Effector memory CD8-positive, alpha-beta T cell (primary cell): ENCODE measurements at places on chromosomes 1 and 21.

DNA sequence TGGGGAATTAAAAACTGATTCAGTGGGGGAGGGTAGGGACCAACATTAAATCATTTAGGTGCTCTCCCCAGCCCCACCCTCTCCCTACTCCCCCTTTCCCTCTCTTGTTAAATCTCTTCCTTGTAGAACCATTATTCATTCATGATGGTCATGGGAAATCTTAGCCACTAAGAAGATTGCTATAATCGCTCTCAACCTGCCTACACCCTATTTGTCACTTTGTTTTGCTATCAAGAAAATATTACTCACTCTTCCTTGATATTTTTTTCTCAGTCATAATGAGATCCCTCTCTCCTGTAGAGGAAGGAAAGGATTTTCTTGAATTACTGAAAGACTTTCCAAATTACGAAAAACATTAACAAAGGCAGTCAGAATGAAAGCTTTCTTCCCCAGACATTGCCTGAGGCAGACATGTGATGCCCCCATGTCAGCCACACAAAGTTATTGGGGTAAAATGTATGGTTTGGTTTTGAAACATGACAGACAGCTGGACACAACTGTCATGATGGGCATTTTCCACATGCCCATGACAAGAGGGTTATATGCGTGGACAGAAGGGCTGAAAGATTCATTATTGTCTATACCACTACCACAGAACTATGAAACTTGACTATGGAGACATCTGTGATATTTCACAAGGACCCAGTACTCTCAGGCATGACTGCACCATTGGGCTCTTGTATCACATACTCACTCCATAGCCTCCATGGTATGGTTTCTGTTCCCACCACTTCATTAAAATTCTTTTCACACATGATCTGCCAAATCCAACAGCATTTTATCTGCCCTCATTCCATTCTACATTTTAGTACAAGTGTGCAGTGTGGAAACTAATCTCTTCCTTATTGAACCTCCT lies 420.1 kb downstream of the DISC1 start:
- no peaks in the 10 kb centered on the region for H3K4me1 ChIP-seq
- H3K27me3 ChIP-seq = peaks cover 27% of the 10 kb centered on the region
- no peak overlapping the region for H3K27ac ChIP-seq
- H3K4me3 ChIP-seq = no peak overlapping the region
- no peaks in the 10 kb centered on the region for H3K36me3 ChIP-seq

DNA sequence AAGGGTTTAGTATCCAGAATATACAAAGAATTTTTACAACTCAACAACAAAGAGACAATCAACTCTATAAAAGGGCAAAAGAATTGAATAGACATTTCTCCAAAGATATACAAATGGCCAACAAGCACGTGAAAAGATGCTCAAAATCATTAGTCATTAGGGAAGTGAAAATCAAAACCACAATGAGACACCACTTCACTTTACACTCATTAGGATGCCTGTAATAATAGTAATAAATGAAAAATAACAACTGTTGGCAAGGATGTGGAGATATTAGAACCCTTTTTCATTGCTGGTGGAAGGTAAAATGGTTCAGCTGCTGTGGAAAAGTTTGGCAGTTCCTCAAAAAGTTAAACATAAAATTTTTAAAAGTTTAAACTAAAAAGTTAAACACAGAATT lies 7.0 kb upstream of the ABCD3 start:
- no peaks in the 10 kb centered on the region for H3K4me1 ChIP-seq
- no peak overlapping the region for H3K4me3 ChIP-seq
- H3K36me3 ChIP-seq = no peaks in the 10 kb centered on the region
- DNase-seq = no peak
- H3K27ac ChIP-seq = no peak overlapping the region

DNA sequence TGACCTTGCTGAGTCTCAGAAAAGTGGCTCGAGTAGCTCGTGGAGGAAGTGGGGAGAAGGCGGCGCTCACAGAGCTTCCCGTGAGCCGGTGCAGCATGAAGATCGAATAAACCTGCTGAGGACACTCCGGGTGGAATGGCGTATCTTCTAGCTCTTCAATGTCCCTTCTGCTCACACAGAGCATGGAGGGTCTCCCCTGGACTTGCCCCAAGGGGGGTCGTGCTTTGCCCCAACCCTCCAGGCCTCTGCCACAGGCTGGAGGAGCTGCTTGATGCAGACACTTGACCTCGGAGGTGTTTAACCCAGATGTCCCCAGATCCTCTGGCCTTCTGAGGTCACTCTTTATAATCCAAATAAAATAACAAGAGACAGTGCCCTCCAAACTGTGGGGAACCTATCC lies 2.2 kb upstream of the KRTAP10-12 start:
- H3K27ac ChIP-seq = peak overlapping the region; percentile 24
- DNase-seq = no peak
- H3K4me1 ChIP-seq = peaks cover 18% of the 10 kb centered on the region
- H3K27me3 ChIP-seq = peaks cover 31% of the 10 kb centered on the region
- no peaks in the 10 kb centered on the region for H3K36me3 ChIP-seq

DNA sequence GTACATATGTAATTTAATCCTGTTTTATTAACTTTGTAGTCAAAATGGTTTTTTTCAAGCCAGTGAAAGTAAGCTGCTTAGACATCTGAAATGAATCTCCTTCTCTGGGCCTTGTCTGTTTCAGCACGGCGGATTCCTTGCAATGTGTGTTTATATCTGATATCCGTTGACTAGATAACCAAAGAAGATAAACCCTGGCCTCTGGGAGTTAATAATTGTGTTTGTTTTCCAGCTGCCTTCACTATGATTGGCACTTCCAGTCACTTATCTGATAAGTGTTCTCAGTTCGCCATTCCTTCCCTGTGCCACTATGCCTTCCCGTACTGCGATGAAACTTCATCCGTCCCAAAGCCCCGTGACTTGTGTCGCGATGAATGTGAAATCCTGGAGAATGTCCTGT lies 63.5 kb upstream of the UBE2U start:
- H3K4me3 ChIP-seq = no peak overlapping the region
- H3K27ac ChIP-seq = no peak overlapping the region
- H3K27me3 ChIP-seq = peaks cover 19% of the 10 kb centered on the region
- H3K36me3 ChIP-seq = no peaks in the 10 kb centered on the region

- H3K27me3 ChIP-seq = peaks cover 8% of the 10 kb centered on the region
- H3K4me1 ChIP-seq = peaks cover 9% of the 10 kb centered on the region
- DNase-seq = no peak
- no peaks in the 10 kb centered on the region for H3K36me3 ChIP-seq
- H3K27ac ChIP-seq = no peak overlapping the region
- no peak overlapping the region for H3K4me3 ChIP-seq
These were observed 24.5 kb upstream of the GNPAT start for GRCh38 chr1:231216498-231216897.

DNA sequence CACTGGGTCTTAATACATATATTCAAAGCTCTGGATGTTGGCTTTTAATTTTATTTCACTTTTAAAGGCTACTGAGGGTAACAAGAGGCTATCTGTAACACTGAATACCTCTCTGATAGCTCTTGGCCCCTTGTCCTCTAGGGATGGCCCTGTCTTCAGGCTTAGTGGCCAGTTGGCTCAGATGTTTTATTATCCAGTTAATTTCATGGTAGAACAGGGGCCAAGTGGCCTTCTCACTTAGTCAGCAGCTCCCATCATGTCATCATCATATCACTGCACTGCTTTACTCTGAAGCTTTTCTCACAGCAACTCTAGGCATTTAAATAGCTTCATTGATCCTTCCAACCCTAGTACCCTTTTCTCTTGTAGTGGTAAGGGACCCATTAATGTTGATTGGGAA lies 40.2 kb upstream of the MACF1 start:
- no peak overlapping the region for H3K4me3 ChIP-seq
- no peaks in the 10 kb centered on the region for H3K36me3 ChIP-seq
- H3K4me1 ChIP-seq = no peaks in the 10 kb centered on the region
- no peak overlapping the region for H3K27ac ChIP-seq

GRCh38 chr21:16438761-16439160 lies 709.0 kb downstream of the USP25 start:
- no peak for DNase-seq
- no peak overlapping the region for H3K4me3 ChIP-seq
- H3K36me3 ChIP-seq = no peaks in the 10 kb centered on the region
- no peak overlapping the region for H3K27ac ChIP-seq
- no peaks in the 10 kb centered on the region for H3K27me3 ChIP-seq

DNA sequence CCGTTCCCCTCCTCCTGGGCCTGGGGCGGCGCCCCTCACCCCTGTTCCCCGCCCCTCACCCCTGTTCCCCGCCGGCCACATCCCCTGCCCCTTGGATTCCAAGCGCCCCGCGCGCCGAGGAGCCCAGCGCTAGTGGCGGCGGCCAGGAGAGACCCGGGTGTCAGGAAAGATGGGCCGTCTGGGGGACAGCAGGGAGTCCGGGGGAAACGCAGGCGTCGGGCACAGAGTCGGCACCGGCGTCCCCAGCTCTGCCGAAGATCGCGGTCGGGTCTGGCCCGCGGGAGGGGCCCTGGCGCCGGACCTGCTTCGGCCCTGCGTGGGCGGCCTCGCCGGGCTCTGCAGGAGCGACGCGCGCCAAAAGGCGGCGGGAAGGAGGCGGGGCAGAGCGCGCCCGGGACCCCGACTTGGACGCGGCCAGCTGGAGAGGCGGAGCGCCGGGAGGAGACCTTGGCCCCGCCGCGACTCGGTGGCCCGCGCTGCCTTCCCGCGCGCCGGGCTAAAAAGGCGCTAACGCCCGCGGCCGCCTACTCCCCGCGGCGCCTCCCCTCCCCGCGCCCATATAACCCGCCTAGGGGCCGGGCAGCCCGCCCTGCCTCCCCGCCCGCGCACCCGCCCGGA lies at the start of gene TP73:
Gene TP73, plus strand, starts transcription at position 587 of the 618 bp plus-strand sequence. CDS start 29,850 bp downstream, outside the sequence.
- no peak within 1 kb of the TSS for H3K27ac ChIP-seq
- peak within 1 kb of the TSS; percentile 66 for H3K4me3 ChIP-seq
- H3K36me3 ChIP-seq = peaks cover 9% of the 10 kb centered on the region
- H3K4me1 ChIP-seq = peaks cover 29% of the 10 kb centered on the region

DNA sequence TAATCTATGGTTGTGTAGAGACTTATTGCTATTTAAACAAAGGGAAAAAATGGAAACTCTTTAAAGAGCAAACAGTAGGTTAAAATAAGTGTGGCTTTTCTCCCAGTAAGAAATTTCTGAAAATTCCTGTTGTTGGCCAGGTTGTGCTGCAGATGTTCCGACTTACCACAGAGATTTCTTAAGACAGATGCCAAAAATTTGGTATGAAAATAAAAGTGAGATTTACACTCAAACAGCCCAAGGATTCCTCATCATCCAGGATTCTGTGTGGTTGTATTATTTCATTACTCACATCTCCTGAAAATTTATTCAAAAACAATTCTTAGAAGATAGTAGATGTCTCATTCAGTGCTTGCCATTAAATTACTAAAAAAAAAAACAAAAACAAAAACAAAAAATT lies 296.7 kb upstream of the PTBP2 start:
- no peak overlapping the region for H3K27ac ChIP-seq
- no peak overlapping the region for H3K4me3 ChIP-seq
- H3K27me3 ChIP-seq = no peaks in the 10 kb centered on the region
- H3K36me3 ChIP-seq = no peaks in the 10 kb centered on the region

- no peak overlapping the region for H3K27ac ChIP-seq
- H3K4me1 ChIP-seq = no peaks in the 10 kb centered on the region
- H3K27me3 ChIP-seq = peaks cover 24% of the 10 kb centered on the region
- peak; percentile 7 for DNase-seq
- H3K4me3 ChIP-seq = no peak overlapping the region
These were observed 113.7 kb upstream of the SLC35F3 start for GRCh38 chr1:233790662-233791371.

DNA sequence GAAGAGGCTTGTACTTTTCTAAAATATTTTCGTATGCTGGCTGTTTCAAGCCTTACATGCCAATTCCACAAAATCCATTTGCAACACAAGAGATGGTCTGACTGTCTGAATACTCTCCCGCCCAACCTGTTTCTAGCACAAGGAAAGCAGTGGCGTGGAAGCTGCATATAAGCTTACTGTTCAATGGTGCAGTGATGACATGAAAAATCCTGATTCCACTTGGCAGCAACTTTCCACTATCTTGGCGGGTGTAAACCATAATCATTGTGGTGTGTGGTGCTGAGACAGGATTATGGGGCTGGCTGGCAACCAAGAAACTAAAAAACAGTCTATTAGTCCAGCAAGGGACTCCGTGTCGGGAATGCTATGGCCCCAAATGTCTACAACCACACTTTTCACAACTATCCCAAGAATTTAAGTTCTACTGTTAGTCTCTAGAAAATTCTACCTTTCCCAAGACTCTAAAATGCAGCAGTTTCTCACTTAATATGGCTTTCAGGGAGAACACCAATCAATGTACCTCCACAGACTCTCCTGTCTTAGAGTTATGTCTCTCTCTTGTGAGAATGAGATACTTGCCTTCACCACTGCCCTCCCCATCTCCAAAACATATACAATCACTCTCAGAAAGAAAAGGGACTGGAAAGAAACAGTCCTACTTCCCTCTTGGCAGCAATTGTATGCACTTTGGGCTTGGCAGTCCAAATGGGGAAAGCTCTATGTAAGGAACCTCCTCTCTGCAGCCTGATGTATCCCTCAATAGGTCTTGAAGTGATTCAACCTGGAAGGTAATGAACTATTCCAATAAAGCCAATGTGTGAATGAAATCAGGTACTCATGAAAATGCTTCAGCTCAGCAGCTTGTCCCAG lies 9.5 kb downstream of the COLGALT2 start:
- no peaks in the 10 kb centered on the region for H3K36me3 ChIP-seq
- H3K27me3 ChIP-seq = no peaks in the 10 kb centered on the region
- no peak overlapping the region for H3K27ac ChIP-seq

- H3K4me1 ChIP-seq = peaks cover 6% of the 10 kb centered on the region
- no peak overlapping the region for H3K27ac ChIP-seq
- H3K36me3 ChIP-seq = peaks cover 4% of the 10 kb centered on the region
- no peak for DNase-seq
- H3K27me3 ChIP-seq = no peaks in the 10 kb centered on the region
- H3K4me3 ChIP-seq = no peak overlapping the region
These were observed 73.7 kb downstream of the LRRC8D start for GRCh38 chr1:89894210-89895201.

- no peak for DNase-seq
- no peaks in the 10 kb centered on the region for H3K27me3 ChIP-seq
- no peaks in the 10 kb centered on the region for H3K36me3 ChIP-seq
These were observed 538.8 kb upstream of the CXADR start for GRCh38 chr21:16974060-16974459.

DNA sequence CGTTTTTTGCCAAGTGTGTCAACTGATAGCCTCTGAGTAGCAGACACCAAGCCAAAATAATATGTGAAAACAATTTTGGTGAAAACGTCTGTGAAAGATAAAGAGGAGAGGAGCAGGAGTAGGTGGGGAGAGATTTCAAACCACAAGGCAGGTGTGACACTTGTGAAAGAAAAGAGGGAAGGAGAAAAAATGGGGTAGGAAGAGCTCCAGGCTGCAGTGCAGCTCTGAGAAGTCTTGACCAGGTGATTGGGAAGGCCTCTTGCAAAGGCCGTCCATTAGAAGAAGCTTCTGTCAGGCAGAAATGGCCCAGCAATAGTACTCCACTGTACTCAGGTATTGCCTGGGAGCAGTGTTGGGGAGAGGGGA lies 10.6 kb upstream of the RAVER2 start:
- no peak for DNase-seq
- no peaks in the 10 kb centered on the region for H3K4me1 ChIP-seq
- no peaks in the 10 kb centered on the region for H3K36me3 ChIP-seq
- H3K27ac ChIP-seq = no peak overlapping the region
- H3K4me3 ChIP-seq = no peak overlapping the region
- H3K27me3 ChIP-seq = peaks cover 16% of the 10 kb centered on the region
